SHP77 (cell line): ENCODE measurements at places on chromosomes 12 and 14.
A peak's percentile ranks its signal among the peaks of the same experiment; 100 is the strongest.

DNA sequence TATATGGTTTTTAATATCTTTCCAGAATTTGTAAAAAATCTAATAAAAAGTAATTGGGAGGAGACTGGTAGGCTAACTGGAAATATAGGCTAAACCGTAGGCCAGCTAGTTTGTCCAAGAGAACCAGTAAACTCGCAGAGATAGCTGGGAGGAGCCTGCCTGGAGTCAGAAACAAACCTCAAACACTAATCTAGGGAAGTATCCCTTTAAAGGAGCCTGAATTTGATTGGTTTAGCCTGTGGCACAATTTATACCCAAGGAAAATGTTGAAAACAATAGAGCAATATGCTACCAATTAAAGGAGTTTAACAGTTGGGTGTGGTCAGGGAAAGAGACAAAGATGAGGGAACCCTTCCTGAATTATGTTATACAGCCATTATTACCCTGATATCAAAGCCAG lies 109.6 kb downstream of the EML5 start:
- DNase-seq: no peak

GRCh38 chr12:116434155-116435011 lies 124.8 kb upstream of the MAP1LC3B2 start:
- no peak for DNase-seq

DNA sequence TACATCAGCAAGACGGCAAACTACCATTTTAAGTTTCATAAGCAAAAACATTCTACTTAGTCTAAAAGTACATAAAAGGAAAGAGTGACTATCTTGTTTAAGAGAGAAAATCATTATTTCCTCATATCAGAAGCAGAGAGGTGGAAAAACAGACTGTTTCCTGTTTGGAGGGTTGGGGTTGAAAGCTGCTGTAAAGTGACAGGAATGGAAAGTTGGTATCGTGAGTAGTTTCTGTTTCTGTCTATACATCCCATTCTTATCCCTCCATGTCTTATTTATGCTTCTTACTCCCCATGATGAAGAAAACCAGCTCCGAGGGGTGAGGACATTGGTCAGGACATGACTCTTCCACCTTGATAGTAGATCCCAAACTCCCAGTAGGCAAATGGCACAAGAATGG lies 216.5 kb downstream of the EGLN3 start:
- DNase-seq: no peak

- peak; percentile 24 for DNase-seq
Observed at GRCh38 chr12:6914246-6914946, at the start of gene ENO2. TSS of gene ENO2 (plus strand) at chr12:6914580. CDS start at chr12:6915833, 1,253 bp downstream.

DNA sequence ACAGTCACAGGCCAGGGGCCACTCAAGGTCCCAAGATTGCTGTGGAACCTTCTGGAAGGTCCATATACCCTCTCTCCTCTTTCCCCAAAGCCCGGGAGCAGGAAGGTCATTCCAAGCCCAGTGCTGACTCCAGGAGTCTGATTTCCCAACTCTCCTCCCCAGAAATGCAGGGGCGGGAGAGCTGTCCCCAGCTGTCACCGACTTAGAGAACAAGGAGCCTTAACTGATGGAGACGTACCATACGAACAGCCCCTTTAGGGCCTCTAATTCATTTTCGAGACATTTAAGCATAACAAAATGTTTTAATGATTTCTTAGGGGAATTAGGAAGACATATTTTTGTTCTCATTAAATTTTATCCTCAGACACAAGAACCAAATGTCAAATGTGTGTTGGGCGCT lies 99.2 kb downstream of the PHETA1 start:
- DNase-seq: no peak

DNA sequence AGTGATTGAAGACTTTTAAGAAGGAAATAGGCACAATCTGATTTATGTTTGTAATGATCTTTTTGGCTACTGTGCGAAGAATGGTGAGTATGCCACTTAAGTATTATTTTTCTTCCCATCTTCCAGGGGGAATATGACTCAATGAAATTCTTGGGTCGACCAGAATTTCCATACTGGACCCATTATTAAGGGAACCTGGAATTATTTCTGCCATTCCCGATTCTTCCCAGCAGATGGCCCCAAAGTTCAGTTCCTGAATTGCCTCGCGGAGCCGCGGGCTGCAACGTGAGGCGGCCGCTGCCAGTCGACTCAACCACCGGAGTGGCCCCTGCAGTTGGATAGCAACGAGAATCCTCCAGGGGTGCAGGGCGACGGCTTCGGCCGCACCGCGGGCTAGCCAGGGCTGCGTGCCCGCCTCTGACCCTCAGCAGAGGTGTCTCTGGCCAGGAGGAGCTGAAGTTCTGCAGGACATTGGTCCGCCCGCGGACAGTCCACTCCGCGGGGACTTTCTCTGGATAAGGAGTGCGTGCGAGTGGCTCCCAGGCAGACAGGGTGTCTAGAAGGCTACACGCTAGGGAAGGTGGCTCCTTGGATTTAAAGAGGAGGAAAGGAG lies 628 bp upstream of the TSHR start:
- DNase-seq: peak; percentile 60

DNA sequence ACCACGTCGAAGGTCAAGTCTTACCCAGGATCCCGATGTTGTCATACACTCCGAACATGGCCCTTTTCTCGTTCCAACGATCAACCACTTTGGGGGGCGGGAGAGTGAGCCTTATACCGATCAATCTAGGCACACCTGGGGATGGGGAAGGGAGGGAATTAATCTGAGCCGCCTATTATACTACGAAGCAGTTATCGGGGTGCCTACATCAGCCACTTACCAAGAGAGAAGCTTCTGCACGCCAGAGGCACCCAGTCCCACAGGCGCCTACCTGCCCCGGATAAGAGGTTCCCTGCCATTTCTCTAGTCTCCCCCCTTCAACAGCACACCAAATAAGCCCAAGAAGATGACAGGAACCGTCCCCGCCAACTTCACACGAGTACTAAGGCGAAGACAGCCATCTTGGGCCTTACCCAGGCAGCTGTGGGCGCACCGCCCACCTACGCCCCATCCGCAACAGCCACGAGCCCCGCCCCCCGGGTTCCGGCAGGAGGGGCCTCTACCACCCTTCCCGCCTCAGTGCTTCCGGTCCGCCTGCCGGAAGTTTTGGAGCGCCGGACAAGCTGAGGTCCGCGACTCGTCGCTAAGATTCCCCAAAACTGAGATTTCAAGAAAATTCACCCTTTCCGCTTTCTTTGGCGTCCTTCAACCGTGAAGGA lies at the start of gene MRPL51:
Gene MRPL51, minus strand, starts transcription at position 425 of the 659 bp plus-strand sequence. Its CDS starts 126 bp downstream, at position 299.
- DNase-seq: peak; percentile 84

GRCh38 chr14:38206689-38207376 lies 871 bp upstream of the SSTR1 start:
- no peak for DNase-seq

- no peak for DNase-seq
Observed at GRCh38 chr12:109737631-109738030, 24.0 kb downstream of the FAM222A start.

DNA sequence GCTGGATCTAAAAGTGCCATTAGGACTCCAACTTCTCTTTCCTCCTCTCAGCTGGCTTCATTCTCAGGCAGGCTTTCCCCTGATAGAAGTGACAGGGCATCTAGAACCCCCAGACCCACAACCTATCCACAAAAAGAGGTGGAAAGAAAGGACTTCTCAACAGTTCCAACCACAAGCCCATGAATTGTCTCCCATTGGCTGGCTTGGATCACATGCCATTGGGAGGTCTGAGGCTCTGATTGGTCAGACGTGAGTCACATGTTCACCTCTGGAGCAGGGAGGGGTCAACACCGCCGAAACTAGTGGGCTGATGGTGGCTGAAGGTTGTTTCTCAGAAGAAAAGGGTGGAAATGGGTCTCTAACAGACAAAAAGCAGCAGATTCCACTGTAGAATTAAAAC lies 47.2 kb downstream of the DRAM1 start:
- DNase-seq: no peak

DNA sequence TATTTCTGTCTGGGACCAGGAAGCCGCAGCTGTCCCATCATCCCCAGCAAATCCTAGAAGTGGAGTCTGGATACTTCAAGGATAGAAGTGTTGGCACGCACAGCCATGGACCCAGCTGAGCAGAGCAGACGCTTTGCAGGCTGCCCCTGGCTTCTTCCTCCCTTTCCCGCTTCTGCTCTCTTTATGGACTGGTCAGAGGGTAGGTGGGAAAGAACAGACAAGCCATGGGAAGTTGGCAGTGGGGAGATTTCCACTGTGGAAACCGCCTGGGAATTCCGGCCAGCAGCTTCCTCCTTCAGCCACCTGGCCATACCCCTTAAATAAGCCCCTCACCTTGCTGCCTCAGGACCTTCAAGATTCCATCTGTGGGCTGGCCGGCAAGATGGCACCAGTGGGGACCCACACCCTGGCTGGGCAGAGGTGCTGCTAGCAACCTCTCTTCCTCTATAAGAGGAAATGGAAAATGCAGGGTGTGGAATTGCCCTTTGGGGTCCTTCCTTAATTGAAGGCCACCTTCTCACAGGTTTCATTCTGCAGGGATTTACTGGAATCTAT lies 20.6 kb downstream of the OTUB2 start:
- DNase-seq: no peak

- DNase-seq: no peak
Observed at GRCh38 chr14:38705220-38705619, 397.8 kb downstream of the SEC23A start.

- DNase-seq: no peak
Observed at GRCh38 chr14:56295743-56296142, 177.5 kb downstream of the PELI2 start.

GRCh38 chr12:42039176-42039575 lies 105.5 kb downstream of the GXYLT1 start:
- DNase-seq: no peak

- no peak for DNase-seq
Observed at GRCh38 chr12:106249411-106250135, 1.8 kb upstream of the CKAP4 start.

DNA sequence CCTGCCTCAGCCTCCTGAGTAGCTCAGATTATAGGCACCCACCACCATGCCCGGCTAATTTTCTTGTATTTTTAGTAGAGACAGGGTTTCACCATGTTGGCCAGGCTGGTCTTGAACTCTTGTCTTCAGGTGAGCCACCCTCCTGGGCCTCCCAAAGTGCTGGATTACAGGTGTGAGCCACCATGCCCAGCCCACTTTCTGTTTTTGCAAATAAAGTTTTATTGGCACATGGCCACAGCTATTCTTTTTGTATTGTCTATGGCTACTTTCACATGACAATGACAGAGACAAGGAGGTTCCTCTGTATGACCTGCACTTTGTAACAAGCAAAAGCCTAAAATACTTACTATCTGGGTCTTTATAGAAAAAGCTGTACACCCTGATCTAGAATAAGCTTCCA lies 19.7 kb upstream of the DIABLO start:
- no peak for DNase-seq

DNA sequence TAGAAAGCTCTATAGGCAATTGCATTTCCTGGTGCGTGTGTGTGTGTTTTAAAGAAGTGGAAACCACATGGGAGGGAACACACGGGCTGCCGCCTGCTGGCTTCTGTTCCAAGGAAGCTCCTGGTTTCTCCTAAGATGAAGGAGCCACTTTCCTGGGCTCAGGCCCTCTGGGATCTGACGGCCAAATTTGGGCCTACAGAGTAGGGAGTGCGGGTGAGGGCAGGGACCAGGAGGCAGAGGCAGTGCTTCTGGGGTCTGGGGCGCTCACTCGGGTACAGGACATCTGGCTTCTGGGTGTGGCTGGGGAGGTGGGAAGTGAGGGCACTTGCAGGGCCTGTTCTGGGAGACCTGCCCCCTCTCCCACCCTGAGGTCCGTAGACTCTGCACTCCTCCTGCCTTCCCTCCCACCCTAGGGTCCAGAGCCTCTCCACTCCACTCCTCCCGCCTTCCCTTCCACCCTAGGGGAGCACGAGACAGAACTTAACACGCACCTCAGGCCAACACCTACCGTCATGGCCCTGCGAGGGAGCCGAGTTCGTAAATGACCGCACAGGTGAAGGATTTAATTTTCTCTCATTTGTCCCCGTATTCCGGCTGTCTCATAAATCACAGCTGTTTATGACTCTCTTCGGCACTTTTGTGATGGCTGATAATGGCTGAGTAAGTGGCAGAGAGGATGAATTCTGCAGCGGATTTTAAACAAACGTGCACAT lies 127.7 kb downstream of the KIF26A start:
- DNase-seq: no peak

DNA sequence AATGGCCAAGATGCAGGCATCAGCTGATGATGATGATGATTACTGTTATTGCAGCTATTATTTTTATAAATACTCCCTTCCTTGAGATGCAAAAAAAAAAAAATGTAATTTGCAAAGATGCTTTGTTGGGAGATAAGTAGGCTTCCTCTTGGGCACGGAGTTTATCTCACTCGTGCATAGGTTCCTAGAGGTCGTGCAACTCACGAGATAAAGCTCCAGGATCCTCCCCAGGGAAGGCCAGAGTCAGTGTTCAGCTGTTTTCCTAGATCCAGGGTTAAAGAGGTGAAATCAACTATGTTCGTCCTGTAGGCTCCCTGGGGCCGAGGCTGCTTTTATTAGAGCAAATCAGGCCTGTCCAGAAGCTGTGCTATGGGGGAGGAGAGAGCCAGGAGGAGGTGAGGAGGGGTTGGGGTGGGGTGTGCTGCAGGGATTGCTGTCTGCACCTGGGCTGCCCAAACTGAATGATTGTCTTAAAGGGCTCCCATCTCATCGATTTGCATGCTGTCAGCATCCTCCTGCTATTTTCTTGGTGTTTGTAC lies 270.3 kb downstream of the NRXN3 start:
- no peak for DNase-seq
